Putamen (tissue), 1 donor: ENCODE measurements at places on chromosomes 4 and X.

- no peak for DNase-seq
Observed at GRCh38 chr4:45944000-45944399, 179.9 kb downstream of the GABRG1 start.

DNA sequence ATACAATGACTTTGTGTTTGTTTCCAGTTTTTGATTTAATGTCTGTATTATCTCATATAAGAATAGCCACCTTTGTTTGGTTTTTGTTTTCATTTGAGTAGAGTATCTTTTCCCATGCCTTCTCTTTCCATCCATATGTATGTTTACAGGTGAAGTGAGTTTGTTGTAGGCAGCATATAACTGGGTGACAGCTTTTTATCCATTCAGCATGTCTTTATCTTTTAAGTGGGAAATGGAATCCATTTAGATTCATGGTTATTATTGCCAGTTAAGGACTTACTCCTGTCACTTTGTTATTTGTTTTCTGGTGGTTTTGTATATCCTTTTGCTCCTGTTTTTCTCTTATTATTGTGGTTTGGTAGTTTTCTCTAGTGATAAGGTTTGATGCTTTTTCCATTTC, 34.3 kb downstream of the SCLT1 start:
- DNase-seq, result no peak

DNA sequence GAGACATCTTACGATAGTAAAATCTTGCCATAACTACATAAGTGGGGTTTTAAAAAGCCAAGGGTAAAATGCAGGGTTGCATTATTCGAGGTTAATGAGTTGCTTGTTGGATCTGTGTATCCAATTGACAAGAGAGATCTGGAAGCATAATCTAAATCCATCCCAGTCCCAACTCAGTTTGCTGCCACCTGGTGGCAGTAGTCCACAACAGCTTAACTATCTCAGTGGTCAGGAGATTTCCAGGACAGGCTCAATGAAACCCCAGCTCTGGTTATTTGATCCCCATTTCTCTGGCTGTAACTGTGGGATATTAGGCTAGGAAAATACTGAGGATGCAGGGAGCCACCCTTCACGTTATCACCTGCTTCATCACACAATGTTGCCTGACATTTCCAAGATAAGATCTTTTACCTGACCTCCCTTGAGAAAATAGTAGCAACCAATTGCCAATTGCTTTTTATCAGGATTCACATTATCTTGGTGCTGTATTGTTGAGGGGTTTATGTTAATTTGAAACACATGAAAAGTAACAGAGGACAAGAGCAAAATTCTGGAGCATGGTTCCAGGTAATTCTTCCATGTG, 88.2 kb upstream of the TNIP3 start:
- DNase-seq, result peak; percentile 49

GRCh38 chrX:1749499-1749898, 134.6 kb downstream of the ASMT start:
- no peak for DNase-seq

GRCh38 chr4:150251752-150252190, 173.5 kb downstream of the DCLK2 start:
- DNase-seq, result peak; percentile 31
